Pancreas (tissue), 10 donors: ENCODE measurements at places on chromosomes 11 and 22.

GRCh38 chr11:93236741-93237675 is 39.2 kb upstream of the SLC36A4 start:
- peak; percentile 32 for DNase-seq

- no peak for DNase-seq
Measured at GRCh38 chr11:126683766-126684728, 316.5 kb downstream of the KIRREL3 start.

- DNase-seq, result no peak
Measured at GRCh38 chr11:41609511-41609910, 150.1 kb upstream of the LRRC4C start.

- DNase-seq, result no peak
Measured at GRCh38 chr11:44032299-44033085, 15.3 kb upstream of the ACCSL start.

DNA sequence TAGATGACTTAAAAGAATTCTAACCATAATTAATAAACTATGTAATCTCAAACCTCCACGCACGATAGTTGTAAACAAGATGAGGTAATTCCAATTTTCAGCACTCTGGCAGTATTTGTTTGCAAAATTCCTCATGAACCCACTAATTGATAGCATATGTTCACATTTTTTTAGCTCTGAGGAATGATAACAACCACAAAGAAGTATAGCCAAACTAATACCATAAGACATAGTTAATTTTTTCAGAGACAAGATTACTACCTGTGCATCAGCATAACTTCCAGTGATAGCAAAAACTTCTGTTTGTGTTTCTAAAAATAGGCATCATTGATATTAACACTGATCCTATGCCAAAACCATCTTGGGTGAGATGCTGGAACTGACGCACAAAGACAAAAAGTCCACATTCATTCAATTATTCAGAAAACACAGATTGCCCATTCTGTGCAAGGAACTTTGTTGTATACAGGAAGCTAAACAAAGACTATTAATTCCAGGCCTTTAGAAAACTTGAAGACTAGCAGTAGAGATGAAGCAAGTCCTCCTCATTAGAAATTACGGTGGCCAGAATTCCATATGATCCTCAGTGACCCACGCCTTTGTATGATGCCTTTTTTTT is 57.7 kb downstream of the PDGFD start:
- DNase-seq, result no peak
